Stimulated activated naive CD8-positive, alpha-beta T cell treated with anti-CD3 and anti-CD28 coated beads, Interleukin-15, amount 100 ng/mL, for 72 hours (primary cell): ENCODE measurements at places on chromosomes 3 and 15.

GRCh38 chr3:7790141-7790540, 711.5 kb upstream of the LMCD1 start:
- DNase-seq, result no peak

- DNase-seq, result no peak
Measured at GRCh38 chr3:122513386-122514122, 1.2 kb downstream of the KPNA1 start.

GRCh38 chr3:151871639-151872468, 1.6 kb upstream of the SUCNR1 start:
- no peak for DNase-seq

GRCh38 chr3:72161881-72162595, 377.1 kb upstream of the PROK2 start:
- DNase-seq, result no peak

DNA sequence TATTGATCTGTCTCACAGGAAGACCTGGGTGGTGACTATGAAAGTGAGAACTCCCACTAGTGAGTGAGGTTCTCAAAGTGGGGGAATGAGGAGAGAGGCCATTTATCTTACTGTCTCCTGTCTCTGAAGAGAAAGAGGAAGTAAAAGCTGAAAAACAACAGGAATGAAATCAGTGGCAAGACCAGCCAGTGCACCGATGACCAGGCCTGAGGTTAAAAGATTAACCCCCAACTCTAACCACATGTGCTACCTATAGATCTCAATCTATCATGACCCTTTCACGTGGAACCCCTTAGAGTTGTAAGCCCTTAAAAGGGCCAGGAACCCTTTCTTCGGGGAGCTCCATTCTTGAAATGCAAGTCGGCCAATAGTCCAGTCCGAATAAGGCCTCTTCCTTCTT, 239.3 kb upstream of the CNTN6 start:
- no peak for DNase-seq

DNA sequence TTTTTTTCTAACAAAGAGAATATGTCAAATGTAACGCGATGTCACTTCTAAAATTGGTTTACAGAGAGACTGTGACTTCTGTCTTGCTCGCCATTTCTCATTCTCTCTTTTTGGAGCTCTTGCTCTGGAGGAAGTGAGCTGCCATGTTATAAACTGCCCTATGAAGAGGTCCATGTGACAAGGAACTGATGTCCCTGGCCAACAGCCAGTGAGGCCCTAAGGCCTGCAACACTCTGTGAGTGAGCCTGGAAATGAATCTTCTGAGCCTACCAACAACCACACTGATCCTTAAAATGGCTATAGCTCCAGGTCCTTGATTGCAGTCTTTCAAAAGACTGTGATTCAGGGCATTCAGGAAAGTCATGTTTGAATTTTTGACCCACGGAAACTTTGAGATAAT, 49.9 kb downstream of the NMD3 start:
- no peak for DNase-seq

- no peak for DNase-seq
Measured at GRCh38 chr3:84727616-84728015, 231.2 kb upstream of the CADM2 start.

DNA sequence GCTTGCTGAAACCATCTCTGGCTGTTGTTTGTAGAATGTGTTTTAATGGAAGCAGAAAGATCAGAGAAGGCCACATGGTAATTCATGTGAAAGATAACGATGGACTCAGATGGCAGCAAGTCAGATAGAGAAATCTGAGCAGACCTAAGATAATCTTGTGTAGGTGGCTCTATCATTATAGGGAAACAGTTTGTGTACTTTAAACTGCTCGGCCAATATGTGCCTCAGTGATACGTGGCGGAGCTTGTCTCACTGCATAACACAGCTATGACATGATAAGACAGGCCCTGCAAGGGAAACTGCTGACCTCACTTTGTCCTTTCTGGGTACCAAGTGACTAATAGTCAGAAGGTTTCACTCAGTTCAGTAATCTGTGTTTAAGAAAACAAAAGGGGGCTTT, 51.0 kb downstream of the MME start:
- DNase-seq, result no peak

DNA sequence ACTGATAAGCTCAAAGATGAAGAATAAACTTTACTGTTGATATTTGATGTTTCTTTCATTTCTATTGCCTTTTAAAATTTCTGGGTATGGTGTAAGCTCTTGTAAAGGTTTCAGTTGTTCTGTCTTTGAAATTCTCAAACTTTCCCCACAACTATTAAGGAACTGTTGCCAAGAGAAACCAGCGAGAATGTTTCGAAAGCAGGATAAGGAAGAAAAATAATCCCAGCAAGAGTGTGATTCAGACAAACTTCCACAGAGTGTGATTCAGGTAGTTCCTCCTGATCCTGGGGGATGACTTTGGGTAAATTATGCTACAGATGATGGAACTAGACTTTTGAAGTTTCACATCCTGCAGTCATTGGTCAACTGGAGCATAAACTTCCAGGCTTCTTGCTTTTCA, 632.0 kb downstream of the NSUN3 start:
- no peak for DNase-seq

GRCh38 chr3:55521738-55522421, 34.8 kb upstream of the WNT5A start:
- DNase-seq, result no peak
